ENCODE measurements at places on chromosomes 4 and X. TPM values are rescaled to one million over a fixed set of nuclear protein-coding genes. Genes with fewer than 3 reads are reported as not detected.

GRCh38 chr4:132071815-132072214 is 1077.3 kb upstream of the PCDH10 start:
- peak; percentile 10 for DNase-seq

DNA sequence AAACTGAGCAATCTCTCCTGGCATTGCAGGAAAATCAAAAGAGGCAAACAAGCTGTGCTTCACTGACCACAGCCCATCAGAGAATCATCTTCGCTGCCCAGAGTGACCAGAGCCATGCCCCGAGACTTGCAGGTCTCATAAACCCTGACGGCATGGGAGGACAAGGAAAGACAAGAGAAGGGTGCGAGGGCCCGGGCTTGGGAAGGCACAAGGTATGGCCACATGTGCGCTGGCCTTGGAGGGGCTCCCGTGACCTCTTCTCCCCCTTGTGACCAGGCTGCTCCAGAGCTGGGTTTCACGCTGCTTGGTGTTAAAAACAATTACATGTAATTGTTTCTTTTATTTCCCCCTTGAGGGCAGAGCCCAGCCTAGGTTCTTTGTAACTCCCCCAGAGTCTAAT is 20.8 kb downstream of the DCTD start:
- no peak for DNase-seq

CABS1 gene
- total RNA-seq, result not detected

TMPRSS11A gene
- not detected for total RNA-seq

NUDT10 gene
- total RNA-seq, result 7.2 TPM

Data from A673 (cell line).